Femur (tissue), 1 donor: ENCODE measurements at places on chromosomes 2 and 18.

- peak; percentile 13 for DNase-seq
Observed at GRCh38 chr2:238567996-238568395, 141.3 kb downstream of the ASB1 start.

DNA sequence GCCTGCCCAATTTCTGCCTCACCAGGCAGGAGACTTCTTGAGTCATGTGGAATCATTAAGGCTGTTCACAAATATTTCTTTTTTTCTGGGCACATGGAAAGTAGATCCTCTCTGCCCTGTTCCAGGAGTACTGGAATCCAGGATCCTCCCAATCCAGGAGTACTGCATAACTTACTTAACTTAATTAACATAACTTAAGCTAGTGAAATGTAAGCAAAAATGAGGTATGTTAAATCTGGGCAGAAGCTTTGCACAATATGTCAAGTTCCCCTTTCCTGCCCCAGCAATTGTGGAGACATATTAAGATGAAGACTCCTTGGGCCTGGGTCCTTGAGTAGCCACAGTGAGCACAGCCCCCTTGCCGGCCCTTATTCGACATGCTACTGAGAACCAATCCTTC is 3.2 kb downstream of the CD207 start:
- no peak for DNase-seq

GRCh38 chr18:2337552-2338141 is 233.7 kb downstream of the METTL4 start:
- DNase-seq, result no peak

GRCh38 chr2:164948540-164948939 is 6.8 kb downstream of the SLC38A11 start:
- DNase-seq, result no peak

DNA sequence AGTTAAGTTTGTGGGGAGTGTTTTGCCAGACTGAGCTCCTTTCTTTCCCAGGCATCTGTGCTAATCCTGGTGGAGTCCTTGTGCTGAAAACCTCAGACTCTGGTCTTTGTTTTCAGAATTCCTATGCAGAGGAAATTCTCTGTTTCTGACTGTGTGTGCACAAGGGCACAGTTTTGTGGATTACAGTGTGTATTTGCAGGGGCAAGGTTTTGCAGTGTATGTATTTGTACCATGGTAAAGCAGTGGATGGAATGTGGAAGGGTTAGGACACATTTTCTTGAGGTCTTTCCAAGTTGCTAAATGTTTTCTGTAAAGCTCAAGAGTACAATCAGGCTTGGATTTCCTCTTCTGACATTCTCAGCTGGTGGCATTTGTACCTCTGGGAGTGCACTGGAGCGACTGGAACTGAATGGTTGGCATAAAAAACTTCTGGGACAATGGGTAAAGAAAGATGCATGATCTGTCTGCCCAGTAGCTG is 139.5 kb upstream of the RND3 start:
- no peak for DNase-seq

DNA sequence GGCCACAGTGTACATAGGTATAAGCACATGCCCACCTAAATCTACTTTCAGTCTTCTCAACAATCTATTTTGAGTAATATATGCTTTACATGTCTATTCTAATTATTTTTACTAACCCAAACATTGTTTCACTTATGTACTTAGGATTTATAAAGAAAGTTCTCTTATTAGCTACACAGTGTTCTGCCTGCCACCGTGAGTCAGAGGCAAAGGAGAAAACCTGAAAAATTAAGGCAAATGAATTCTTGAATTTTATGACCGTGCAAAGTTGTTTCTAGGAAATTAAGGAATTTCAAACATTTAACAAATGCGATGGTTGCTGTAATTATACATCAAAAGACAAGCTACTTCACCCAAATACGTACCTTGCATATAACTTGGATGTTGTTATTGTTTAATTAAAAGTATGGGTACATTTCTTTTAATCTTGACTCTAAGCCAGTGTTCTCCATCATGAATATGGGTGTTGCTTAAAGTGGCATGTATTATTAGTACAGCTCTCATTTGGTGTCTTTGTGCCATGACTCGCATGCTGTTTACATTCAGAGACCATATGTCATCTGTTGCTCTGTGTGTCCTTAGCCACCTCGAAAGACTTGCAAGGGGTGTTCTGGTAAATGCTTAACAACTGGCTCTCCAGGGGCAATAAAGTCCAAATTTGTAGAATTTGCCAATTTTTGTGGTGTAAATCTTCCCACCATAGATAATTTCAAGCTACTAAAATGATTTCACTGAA is 154.3 kb upstream of the FN1 start:
- no peak for DNase-seq

- peak; percentile 48 for DNase-seq
Observed at GRCh38 chr2:47014564-47015051, 99.0 kb upstream of the MCFD2 start.

GRCh38 chr2:152446213-152446612 is 111.2 kb downstream of the FMNL2 start:
- DNase-seq, result no peak

GRCh38 chr2:59490192-59490591 is 1063.3 kb downstream of the BCL11A start:
- no peak for DNase-seq

- peak; percentile 22 for DNase-seq
Observed at GRCh38 chr18:48802543-48803290, 148.0 kb downstream of the SMAD7 start.

DNA sequence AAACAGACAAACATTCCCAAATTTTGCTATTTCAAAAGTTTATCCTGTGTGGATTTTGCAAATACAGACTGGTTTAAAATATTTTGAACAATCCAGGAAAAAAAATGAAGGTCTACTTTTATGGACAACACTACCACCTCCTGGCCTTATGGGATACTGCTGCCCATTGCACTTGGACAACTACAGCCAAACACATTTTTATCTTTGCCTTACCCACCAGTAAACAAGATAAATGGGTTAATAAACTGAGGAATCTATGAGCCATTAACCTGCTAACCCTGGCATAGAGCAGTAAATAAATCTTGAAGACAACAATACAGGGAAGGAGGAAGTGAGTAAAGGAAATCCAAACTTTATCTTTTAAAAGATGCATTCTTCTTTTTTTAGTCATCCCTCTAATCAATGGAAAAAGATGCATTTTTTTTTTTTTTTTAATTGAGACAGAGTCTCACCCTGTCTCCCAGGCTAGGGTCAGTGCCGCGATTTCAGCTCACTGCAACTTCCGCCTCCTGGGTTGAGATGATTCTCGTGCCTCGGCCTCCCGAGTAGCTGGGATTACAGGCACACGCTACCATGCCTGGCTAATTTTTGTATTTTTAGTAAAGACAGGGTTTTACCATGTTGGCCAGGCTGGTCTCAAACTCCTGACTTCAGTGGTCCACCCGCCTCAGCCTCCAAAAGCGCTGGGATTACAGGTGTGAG is 2.1 kb upstream of the SPIRE1 start:
- peak; percentile 49 for DNase-seq

GRCh38 chr2:213147538-213147937 is 3.9 kb downstream of the IKZF2 start:
- no peak for DNase-seq

GRCh38 chr2:112793449-112793978 is 9.2 kb upstream of the IL1A start:
- DNase-seq, result no peak

DNA sequence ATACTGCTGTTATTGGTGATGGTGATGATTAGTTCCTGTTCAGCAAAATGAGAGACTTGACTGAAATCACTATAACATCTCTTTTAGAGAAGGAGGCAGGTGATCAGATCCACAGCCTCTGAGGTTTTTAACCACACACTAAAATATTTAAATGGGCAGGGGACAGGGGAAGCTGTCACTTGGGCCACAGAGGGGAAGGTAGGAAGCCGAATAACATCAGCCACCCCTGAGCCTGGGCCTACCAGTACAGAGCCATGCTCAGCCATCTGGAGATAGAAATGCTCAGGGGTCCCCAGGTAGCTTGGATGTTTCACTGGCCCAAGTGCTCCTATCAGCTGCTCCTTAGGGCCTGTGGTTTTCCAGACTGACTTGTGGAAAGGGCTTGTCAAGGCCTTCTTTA is 122.3 kb downstream of the MRO start:
- DNase-seq, result no peak

- DNase-seq, result no peak
Observed at GRCh38 chr2:149564983-149565382, 22.6 kb downstream of the MMADHC start.

DNA sequence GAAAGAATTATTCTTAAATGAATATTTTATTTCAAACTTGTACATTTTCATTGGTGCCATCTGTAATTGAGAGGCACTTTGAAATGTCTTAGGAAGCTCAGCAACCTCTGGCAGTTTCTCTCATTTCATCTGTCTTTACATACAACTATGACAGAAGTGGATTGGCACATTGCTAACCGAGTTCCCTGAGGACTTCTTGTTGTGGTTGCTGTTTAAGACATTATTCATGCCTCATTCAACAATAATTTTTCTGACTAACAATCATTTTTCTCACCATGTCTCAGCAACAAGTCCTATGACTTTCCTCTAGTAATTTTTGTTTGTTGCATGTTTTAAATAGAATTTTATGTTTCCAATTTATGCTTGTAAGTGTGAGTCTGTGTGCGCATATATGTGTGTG is 284.0 kb upstream of the CWC22 start:
- DNase-seq, result no peak

DNA sequence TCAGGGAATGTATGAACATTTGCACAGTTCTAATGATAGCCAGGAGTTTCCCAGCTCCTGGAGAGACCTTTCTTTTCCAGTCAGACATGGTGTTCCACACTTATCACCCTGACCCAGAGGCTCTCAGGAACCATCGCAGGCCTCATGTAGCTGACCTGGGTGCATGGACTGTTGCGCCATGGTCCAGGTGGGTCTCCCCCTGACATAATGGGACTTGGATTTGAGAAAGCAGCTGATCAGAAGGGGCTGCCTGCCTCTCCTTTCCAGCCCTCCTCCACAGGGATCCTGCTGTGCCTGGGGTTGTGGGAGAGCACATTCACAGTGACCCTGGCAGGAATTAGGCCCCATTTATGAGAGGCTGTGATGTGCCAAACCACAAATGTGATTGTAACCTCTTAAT is 133.4 kb upstream of the ALPP start:
- no peak for DNase-seq

DNA sequence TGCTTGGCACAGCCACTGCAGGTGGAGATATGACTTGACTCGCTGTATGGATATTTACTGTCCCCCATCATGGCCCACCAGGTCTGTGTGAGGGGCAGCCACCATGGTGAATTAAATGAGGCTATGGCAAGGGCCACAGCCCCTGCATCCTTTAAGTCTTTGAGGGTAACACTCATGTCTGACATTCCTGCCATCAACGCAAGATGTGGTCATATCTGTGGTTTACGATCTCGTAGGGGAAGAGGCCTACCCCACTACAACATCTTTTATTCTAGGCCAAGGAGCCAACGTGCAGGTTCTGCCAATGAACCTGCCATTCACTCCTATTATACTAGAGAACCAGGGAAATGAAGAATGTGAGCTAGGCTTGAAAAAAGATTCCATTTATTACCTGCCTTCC is 381.6 kb upstream of the ID2 start:
- no peak for DNase-seq

GRCh38 chr2:237546040-237546875 is 20.1 kb upstream of the PRLH start:
- no peak for DNase-seq
